ENCODE measurements at places on chromosomes 13 and 19. TPM values are rescaled to one million over a fixed set of nuclear protein-coding genes. Genes with fewer than 3 reads are reported as not detected.

DNA sequence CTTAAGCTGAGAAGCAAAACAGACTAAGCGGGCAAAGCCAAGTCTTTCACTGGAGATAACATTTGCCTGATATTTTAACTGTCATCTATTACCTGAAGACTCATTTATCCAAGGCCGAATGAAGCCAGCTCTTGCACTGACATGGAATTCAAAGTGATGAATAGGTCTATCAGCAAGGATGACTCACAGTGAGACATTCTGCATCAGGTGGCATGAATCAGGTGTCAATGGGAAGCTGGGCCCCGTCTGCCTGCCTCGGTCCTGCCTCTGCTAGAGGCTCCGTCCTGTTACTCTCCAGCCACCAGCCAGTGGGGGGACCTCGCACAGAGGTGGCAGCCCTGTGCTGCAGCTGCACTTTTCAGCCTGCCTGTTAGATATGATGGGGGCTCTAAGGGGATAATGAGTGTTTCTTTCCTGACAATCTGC is 23.5 kb downstream of the STARD13 start:
- DNase-seq: no peak

GRCh38 chr19:18109341-18109732 is 11.8 kb downstream of the MAST3 start:
- DNase-seq: peak; percentile 93

GRCh38 chr13:24232037-24232436 is 71.5 kb downstream of the SPATA13 start:
- no peak for DNase-seq

GRCh38 chr13:70253411-70253810 is 145.2 kb upstream of the KLHL1 start:
- DNase-seq: no peak

- DNase-seq: no peak
Observed at GRCh38 chr13:99386911-99387788, 80.0 kb upstream of the GPR183 start.

DNA sequence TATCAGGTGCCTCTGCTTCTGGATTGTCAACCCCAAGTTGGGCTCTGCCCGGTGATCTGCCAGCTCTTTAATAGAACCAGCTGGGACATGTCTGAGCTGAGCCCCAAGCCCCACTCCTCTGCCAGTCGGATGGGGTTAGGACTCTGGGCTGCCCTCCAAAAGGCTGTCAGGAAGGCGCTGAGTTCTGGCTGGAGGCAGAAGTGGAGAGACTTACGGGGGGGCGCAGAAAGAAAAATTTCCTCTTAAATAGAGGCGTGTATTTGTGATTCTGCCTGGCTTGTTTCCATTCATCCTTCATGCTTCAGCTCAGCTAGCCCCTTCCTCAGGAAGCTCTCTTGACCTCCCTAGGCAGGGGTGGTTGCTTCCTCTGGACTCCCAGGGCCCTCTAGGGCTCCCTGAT is 985 bp upstream of the KCNK6 start:
- DNase-seq: no peak

DNA sequence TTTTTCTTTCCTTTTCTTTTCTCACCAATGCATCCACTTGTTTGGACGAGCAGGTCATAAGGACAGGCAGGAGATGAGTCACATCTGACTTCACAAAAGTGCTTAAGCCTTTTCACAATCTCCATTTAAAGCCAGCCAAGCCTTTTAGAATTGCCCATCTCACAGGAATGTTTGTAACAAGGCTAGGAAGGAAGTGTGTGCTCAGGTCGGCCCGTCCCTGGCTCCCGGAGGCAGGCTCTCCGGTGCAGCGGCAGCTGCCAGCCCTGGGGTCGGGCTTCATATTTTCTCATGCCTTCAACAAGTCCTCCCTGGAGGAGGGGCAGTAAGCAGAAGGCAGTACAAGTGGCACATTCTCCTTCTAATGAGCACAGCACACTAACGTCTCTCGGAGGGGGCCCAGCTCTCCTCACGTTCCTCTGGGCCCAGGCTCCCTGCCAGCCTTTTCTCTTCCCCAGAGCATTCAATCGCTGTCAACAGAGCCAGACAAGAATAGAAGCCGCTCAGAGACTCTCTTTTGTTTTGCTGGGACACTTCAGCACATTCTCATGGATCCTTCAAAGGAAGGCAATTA is 180.5 kb downstream of the COL4A1 start:
- no peak for DNase-seq

DNA sequence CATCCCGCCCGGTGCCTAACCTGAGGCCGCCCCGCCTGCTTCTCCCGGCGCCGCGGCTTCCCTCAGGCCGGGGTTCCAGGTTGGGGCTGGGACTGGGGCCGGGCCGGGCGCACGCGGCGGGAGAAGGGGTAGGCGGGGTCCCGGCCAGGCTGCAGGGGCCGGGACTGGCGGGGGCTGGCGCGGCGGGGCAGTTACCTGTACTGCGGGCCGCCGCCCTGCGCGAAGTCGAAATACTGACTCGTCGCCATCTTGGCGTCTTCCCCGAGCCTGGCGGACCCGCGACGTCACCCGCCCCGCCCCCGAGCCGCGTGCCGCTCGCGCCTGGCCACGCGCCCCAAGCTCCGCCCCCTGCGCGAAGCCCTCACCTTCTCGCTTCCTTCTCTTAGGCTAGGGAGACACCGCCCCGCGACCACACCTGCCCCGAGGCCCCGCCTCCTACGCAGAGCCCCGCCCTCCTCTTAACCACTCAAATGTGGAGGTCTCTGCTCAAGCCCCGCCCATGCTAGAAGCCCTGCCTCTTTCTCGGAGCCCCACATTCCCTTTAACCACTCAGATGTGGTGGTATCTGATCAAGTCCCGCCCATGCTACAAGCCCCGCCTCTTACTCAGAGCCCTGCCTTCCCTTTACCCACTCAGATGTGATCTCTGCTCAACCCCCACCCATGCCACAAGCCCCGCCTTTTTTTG is at the start of gene ZFR2:
TSS of gene ZFR2 (minus strand) at position 269 of the 687 bp plus-strand sequence. CDS start at position 248, 21 bp downstream.
- DNase-seq: no peak

ZNF91 gene
- 16.2 TPM for total RNA-seq

GPR12 gene
- total RNA-seq: not detected

CEACAM4 gene
- total RNA-seq: 0.25 TPM

PCDH9 gene
- 2.4 TPM for total RNA-seq

Measured in left lobe of liver (tissue), 2 donors.